Activated CD4-positive, alpha-beta T cell treated with anti-CD3 and anti-CD28 coated beads, Interleukin-2, amount 50 U/mL, for 48 hours (primary cell): ENCODE measurements at places on chromosomes 5 and 9.

DNA sequence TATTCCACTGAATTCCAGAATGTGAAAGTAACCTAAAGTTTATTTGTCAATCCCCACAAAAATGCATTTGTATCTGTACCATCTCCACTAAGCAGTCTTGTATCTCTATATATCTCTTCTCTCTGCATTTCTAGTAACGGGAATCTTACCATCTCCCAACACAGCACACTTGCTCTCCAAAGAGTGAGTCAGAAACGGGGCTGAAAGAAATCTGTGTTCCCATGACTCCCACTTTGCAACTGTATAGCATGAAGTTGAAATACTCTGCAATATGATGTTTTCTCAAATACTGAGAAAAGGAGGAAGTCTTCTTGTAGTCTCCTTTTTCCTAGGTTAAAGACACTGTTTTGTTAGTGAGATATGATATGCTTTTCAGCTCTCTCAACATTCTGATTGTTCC is 848.8 kb upstream of the ACO1 start:
- no peak for DNase-seq

DNA sequence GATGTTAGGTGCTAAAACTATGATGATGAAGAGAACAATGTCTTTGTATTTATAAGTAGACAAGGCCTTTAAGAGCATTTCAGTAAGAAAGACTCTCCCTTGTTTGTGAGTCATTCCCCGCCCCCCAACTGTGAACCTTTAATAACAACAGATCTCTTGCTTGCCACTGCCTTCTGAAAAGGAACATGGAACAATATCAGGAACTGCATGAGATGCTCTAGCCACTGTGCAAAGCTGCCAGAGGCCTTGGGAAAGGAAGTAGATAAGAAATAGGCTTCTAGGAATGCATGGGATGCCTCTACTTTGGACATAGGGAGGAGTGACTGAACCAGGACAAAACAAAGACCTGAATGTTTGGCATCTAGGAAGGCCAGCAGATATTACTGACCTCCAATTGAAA is 296.1 kb upstream of the MPDZ start:
- DNase-seq: no peak

DNA sequence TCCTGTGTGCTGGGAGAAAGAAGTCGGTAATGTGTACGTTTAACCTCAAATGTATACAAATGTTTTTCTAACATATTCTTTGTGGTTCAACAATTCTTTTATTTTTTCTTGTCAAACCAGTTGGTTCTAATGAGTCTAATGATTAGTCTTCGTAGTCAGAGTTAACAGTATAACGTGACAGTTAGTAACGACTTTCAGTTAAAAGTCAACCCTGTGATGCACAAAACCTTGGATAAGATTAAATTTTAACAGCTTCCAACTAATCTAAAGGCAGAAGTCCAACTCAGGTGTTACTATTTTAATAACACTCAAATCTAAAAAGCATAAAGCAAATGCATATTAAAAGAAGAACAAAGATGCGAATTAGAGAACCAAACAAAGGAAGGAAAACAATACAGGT is 47.0 kb downstream of the SEMA6A start:
- no peak for DNase-seq

DNA sequence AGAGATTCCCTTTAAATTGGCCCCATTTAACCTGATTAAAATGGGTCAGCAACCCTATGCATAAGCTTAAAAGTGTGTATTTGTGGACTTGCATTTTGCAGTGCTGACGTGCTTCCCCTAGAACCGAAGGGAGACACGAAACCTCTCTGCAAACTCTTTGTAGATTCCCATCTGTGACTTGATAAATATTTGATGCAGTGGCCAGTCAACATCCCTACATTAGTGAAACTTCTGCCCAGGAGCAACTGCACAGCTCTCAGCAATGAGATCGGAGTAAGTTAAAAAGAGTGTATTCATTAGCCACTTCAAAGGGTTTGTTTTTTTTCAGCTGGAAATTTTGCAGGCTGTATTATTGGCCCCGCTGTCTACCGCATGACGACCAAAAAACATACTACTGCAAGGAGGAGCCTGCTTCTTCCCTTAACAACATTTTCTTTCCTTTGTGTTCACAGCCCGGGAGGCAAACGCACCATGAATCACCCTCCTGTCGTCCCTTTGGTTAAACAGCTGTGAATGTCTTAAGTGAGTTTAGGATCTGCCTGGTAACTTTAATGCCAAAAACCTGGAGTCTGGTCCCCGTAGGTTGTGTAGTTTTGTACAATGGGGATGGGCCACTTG is 38.0 kb upstream of the TCERG1 start:
- no peak for DNase-seq

GRCh38 chr9:113307396-113307975 is 4.3 kb upstream of the RNF183 start:
- DNase-seq: no peak

- no peak for DNase-seq
Observed at GRCh38 chr9:84151640-84152039, 171.0 kb downstream of the RMI1 start.
